ENCODE measurements at places on chromosomes 4 and X.

- DNase-seq, result no peak
Measured at GRCh38 chr4:40194602-40195161, 2.1 kb upstream of the RHOH start.

DNA sequence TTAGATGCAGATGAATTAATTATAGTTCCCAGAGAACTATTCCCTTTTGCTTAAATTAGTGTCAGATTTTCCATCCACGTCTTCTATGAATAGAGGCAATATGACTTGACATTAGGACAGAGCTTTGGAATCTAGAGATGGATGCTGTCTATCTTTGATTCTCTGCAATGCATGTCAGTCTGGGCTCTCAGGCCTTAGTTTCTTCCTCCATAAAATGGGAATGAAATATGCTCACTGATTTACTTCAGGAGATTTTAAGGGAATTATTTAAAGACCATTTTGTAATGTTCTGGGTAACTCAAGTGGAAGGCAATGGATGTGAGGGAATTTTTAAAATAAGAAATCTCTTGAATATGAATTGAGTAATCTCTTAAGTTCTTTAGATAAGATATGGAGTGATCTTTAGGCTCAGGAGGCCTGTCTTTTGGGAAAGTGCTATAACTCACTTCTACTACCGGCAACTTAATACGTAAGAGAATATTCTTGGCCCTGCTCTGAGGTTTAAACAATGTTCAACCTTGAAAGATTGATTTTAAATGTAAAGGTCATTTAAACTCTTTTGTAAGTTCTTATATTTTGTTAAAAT, 29.0 kb downstream of the MGST2 start:
- no peak for DNase-seq

DNA sequence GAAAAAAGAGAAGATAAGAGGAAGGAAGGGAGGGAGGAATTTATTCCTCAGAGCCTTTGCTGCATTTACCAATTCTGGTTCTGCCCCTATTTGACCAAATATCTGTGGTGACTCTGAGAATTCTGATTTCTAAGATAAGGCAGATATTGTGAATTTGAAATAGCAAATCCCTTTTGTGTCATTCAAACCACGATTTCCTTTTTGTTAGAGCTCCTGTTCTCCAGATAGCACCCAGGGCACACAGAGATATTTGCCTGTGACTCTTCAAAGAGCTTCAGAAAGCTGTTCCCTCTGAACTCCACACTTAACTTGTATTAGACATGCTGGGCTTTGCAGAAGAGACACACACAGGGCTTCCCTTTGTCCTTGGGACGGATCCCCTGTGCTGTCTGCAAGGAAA, 272.2 kb downstream of the DHRSX start:
- DNase-seq, result no peak

- DNase-seq, result no peak
Measured at GRCh38 chr4:153758688-153759406, 977 bp downstream of the RNF175 start.

DNA sequence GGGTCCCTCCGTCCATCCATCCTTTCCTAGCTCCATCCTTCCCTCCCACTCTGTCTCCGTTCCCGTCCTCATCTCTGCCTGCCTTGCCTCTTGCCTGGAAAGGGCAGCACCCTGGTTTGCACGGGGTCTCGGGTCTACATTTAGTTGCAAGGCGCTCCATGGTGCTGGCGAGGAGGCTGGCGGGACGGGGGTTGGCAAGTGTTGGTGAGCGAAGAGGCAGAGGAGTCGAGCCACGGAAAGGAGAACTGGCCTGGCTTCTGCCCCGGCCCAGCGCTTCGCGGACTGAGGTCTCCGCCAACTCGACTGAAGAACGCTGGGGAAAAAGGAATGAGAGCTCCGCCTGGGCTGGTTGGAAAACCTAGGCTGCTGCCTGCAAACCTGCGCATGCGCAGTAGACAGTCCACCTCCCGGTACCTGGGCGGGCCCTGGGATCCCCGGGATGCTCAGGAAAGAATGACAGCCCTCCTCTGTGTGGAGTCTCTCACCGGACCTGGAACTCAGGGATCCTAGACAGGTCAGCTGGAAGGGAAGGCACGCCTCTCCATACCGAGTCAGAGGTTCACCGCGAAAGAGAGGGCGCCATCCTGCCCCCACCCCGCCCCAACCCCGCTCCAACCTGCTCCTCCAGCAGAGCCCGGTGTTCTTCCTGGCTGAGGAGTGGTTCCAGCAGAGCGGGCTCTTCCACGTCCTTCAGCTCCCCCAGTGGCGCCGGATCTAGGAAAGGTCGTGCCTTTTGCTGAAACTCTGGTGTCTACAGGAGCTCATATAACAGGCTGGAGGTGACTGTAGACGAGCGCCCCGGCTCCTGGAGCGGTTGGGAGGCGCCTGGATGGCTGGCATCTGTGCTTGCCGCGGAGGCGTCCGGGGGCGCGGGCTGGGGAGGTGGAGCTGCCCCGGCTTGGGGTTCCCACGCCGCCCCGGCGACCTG, 6.0 kb downstream of the FRG2 start:
- DNase-seq, result peak; percentile 77

GRCh38 chrX:136048446-136048845, 63.2 kb downstream of the SLC9A6 start:
- DNase-seq, result no peak

DNA sequence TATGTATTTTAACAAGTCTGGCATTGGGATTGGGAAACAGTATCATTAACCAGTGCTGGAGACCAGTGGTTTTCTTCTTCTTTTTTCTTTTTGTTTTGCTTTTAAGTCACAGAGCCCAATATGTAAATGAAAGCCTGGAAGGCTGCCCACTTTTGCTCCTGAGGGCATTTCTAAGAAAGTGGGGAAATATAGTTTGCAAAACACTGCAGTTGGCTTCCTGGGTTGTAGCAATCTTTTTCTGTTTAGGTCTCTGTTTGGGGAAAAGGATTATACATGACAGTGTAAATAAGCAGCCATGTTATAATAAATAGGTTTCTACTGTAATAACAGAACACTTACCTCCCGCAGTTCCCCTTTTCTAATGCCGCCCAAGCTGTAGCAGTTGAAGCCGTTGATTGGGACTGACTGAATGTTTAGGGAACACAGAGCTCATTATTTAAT, 105.5 kb downstream of the TMEM164 start:
- DNase-seq, result no peak

DNA sequence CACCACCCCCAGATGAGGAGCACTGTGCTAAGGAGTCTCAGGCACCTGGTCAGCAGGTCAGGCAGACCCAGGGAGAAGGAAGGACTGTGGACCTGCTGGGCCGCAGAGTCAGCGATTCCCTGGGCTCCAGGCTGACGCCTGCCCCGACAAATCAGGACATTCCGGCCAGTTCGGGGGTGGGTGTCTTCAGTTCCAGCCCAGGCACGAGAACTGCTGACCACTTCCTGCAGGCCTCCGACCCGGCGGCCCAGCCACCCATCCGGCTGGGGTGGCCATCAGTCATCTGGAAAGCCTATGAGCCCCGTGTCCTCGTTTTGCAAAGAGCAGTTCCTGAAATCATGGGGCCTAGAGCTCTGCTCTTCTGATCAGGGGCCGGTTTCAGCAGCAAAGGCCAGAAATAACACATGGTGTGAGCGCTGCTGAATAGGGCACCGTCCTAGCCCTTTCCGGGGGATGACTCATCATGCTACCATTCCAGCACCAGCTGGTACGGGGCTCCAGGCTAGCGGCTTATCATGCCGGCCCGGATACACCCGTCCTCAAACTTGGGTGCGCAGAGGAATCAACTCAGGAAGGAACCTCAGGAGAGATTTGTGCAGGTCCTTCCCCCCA, 7.8 kb upstream of the SH3TC1 start:
- DNase-seq, result no peak

GRCh38 chr4:30437316-30437715, 282.9 kb upstream of the PCDH7 start:
- no peak for DNase-seq

GRCh38 chrX:54358424-54359211, 772 bp upstream of the WNK3 start:
- DNase-seq, result peak; percentile 90

DNA sequence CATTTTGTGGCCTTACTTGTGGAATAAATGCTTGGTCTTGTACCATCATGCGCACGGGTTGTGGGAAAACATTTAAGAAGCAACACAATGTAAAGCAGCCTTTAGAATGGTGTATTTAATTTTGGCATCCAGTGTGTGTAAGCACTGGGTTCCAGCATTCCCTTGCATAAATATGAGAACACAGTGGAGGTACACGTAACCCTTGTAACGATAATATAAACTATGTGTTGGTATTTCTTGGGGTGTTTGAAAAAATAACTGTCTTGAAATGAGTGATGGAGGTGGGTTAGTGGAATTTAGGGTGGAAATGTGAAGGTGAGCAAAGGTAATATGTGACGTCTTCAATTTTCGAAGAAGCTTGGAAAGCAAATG, 2.1 kb downstream of the DCUN1D4 start:
- DNase-seq, result no peak

DNA sequence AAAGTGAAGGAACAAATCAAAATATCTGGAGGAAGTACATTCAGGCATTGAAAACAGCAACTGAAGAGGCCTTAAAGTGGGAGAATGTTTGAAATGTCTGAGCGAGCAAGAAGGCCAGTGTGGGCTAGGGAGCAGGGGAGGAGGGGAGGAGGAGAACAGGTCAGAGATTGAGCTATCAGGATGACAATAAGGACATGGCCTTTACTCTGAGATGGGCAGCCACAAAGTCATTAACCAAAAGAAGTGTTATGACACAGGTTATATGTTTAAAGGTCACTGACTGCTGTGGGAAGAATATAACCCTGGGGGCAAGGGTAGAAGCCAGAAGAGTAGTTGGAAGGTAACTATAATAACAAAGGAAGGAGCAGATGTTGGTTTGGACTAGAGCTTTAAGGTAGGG, 315.4 kb downstream of the INPP4B start:
- DNase-seq, result no peak

DNA sequence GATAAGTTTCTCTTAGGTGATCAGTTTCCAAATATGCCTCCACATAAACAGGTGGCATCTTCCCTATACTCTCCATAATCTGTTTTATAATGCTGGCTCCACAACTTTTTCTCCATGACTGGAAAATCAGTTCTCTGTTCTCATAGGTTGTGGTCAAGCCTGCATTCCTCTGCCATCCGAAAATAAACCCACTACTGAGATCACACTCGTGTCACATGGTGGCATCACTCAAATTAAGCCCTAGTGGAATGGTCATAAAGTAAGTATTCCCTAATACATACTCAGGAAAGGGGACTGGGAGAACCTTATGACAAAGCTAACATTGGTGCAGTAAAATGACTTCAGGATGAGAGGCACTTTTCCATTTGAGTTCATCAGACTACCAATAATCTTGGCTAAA, 37.6 kb downstream of the MAGED4B start:
- no peak for DNase-seq

DNA sequence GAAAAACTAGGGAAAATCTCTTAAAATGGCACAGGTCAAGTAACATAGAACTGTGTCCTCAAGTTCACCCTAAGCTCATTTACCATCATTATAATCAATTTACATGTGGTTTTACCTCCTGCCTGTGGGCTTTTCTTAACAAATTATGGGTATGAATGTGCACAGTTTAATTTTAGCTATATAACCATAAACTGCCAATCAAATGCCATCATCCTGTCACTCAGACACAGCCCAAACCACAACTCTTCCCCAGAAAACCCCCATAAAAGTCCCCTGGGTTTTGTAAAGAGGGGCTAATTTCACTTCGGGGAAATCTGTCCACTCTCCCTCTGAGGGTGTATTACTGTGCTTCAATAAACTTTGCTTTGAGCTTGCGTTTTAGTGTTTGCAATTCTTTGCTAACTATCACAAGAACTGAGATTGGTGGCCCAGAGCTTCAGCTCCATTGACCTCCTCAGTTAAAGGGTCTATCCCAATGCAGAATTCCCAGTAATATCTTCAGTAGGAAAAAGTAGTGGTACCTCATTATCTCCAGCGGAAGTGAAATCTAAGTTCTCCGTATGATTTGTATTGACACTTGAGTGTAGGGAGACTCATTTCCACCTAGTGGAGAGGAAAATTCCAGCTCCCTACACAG, 394.6 kb downstream of the SPOCK3 start:
- no peak for DNase-seq

DNA sequence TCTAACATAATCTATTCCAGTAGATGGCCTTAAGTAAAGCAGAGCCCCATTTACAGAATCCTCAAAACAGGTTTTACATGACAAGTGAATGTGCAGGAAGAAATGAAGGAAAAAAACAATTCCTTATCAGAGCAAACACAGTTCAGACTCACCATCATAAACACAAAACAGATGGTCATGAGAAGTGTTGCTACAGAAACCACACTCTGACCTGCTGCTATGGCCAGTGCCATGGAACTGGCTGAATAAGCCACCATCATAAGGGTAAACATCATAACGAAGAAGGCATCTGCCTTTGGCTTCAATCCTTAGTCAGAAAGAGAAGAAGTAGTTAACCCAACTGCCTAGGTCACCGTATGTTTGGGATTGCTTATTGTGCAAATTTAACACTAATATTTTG, 61.1 kb downstream of the ABCG2 start:
- no peak for DNase-seq

GRCh38 chrX:104913348-104913747, 307.1 kb downstream of the TEX13A start:
- no peak for DNase-seq

DNA sequence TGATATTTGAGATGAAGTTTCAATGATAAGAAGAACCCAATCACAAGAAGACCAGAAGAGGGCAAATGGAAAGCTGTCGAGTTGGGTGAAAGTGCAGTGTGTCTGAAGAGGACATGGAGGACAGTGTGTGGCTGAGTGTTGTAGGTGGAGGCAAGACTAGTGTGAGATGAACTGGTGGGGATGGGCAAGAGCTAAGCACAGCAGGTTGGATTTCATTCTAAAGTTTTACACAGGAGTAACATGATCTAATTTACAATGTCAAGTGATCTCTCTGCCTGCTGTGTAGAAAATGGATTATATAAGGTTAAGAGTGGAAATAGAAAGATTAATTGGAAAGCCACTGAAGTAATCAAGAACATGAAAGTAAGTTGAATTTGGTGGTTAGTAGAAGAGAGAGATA, 208.6 kb upstream of the ETNPPL start:
- no peak for DNase-seq

DNA sequence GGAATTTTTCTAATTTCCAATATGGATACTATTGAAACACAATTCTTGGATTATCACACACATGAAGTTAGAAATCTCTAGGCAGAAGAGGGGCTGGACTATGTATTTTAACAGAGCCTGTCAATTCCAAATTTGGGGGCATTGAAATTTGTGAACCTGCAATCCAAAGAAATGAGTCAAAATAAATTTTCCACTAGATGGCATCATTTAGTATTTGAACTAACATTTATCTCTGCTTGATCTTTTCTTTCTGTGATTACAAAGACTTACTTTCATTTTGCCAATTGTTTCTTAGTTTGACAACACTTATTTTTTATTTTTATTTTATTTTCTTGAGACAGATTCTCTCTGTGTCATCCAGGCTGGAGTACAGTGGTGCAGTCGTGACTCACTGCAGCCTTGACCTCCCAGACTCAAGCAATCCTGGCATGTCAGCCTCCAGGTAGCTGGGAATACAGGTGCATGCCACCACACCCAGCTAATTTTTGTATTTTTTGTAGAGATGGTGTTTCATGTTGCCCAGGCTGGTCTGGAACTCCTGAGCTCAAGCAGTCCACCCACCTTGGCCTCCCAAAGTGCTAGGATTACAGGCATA, 2.7 kb upstream of the PYURF start:
- DNase-seq, result no peak

Data from right kidney (tissue), 9 donors.